ENCODE measurements at places on chromosomes 3 and 15.
A peak's percentile ranks its signal among the peaks of the same experiment; 100 is the strongest.

- no peak for DNase-seq
Observed at GRCh38 chr3:70096376-70097066, 97.0 kb downstream of the SAMMSON start.

- peak; percentile 65 for DNase-seq
Observed at GRCh38 chr15:40063563-40064011, 24.6 kb upstream of the SRP14 start.

DNA sequence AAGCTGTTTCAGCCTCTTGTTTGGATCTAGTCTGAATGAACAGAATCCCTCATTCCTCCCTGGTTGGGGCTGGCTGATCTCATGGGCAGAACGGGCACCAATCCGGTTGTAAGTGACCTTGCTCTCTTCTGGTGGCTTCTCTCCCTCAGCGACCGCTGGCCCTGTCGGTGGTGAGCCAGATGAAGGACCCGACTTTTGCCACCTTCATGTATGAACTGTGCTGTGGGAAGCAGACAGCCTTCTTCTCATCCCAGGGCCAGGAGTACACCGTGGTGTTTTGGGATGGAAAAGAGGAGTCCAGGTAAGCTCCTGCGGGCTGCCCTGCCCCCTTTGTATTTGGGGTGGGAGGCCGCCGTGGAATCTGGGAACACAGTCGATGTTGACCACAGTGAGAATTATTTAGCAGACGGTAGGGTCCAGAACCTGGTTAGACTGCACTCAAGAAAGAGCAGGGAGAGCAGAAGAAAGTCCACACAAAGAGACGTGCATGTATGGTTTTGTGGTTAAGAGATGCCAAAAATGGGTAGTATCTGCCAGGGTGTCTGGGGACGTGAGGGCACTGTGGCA lies 138.8 kb downstream of the LRRK1 start:
- DNase-seq, result no peak

DNA sequence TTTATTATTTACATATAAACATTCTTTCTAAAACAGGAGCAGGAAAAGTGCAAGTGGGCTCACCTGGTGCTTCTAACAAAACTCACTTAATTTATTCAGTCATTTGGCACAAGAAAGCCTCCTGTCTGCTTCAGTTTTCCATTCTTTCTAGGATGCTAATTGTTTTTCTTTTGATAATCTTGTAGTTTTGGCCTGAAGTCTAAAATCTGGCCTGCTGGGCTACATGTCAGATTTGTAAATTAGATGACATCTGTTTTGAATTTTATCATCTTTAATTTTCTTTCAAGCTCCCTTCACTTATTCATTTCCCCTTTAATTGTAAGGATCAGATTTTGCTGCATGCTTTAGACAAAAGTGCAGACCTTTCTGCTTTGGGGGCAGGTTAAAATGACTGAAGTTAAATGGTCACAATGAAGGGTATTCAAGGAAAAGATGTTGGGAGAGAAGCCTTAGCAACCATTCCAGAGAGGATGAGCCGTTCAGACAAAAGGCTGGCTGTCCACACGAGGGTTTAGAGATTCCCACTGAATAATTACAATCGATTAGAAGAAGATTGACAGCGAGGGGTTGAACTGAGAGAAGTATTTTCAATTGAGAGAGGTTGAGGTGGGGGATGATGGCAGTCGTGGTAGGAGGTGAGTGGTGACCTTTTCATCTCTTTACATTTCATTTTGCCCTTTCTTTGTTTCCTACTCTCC lies 59.9 kb upstream of the PTX3 start:
- DNase-seq, result peak; percentile 18

GRCh38 chr3:66019896-66020295 lies 18.8 kb downstream of the MAGI1 start:
- DNase-seq, result no peak

GRCh38 chr3:196585044-196585757 lies 16.7 kb downstream of the FBXO45 start:
- no peak for DNase-seq

- DNase-seq, result no peak
Observed at GRCh38 chr3:39137991-39138803, 15.2 kb downstream of the CSRNP1 start.

DNA sequence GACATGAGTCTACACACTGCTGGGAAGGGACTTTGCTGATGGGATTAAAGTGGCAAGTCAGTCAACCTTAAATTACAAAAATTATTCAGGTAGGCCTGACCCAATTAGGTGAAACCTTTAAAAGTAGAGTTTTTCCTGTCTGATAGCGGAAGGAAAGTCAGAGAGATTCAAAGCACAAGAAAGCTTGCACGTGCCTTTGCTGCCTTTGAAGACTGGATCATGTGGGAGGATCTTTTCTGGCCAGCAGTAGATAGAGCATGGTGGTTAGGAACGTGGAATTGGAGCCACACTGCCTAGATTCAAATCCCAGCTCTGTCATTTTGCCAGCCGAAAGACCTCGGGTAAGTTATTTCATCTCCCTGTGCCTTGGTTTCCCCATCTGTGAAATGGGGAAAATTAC lies 265.8 kb upstream of the PROK2 start:
- no peak for DNase-seq

- DNase-seq, result no peak
Observed at GRCh38 chr3:24197809-24198208, 252.7 kb downstream of the NR1D2 start.

DNA sequence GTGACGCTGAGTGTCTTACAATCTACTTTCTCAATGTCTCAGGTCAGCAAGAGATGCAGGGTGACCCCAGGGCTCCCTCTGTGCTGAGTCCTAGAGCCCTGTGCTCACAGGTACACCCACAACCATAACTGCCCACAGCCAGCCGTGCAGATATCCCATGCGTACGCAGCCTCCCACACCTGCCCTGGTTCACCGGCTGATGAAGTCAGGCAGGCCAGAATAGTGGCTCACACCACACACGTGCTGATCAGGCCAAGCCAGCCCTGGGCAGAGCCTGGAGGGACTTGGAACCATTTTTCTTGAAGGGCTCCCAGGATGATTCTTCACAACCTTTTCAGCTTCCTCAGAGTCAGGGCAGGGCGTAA lies 63.6 kb upstream of the RPL32 start:
- no peak for DNase-seq

DNA sequence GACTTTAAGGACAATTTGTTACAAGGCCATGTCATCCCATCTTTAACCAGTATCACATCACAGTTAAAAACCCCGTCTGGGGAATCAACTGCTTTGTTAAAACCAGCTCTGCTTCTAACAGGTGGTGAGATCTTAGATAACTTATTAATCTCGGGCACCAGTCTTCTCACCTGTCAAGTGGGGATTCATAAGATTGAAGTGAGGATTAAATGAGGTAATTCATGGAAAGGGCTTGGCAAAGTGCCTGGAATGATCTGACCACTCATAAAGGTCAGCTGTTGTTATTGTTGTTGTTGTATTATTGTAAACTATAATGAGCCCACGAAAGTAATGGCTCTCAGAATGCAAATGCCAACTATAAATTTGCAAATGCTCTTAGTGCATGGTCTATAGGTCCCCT lies 30.1 kb upstream of the SLC24A5 start:
- DNase-seq, result no peak

- no peak for DNase-seq
Observed at GRCh38 chr3:100760377-100760776, 51.1 kb downstream of the TFG start.

DNA sequence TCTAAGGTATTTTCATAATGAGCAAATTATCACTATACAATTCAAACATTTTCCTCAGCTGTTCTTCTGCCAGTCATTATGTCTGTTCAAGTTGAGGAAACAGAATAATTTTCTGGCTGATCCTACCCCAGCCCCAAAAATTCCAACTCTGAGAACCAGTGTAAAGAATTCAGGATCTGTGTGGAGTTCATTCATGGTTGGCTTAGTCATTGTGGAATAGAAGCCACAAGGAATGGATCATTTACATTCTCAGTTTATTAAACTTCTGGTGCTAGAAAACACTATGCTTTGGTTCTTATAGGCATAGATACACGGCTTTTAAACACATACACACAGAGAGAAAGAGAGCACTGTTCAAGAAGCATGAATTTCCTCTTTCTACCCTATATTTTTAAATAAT lies 134.6 kb downstream of the CMSS1 start:
- DNase-seq, result peak; percentile 56

GRCh38 chr3:157160658-157161424 lies 894 bp upstream of the CCNL1 start:
- DNase-seq, result peak; percentile 84

DNA sequence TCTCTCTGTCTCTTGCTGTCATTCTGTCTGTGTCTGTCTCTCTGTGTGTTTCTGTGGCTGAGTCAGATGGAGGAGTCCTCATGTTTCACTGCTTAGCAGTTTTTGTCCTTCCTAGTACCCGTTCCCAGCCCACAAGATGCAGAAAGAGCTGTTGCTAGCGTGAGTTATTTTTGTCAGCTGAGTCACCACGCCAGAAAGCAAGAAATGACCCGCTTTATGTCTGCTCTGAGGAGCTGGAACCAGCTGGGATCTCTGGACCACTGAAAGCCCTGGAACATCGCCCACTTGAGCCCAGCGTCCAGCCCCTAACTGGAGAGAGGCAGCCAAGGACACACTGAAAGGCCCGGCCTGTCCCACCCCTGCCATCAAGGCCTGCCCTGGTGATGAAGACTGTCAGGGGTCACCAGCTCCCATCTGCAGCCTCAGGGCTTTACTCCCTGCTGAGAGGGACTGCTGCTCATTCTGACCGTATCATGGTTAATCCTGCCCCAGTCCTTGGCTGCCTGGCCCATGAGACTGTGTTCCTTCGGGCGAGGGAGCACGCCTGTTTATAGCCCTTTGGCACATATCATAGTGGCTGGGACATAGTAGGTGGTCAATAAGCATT lies 101.7 kb upstream of the TPM1 start:
- DNase-seq, result peak; percentile 89

DNA sequence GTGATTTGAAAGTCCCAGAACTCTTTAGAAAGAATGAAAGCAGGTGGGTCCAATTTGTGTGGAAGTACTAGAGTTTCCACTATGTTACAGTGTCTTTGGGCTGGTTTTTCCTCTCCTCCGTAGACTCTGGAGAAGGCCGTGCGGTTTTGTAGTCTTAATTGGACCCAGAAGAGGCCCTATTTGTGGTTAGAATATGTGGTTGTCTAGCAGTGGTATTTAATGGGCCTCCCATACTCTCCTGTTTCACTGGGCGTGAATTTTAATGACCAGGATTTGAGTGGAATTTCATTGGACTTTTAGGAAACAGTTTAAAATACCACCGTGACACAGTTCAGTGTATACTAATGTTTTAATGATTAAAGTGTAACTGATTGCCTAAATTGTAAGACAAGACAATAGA lies 182.3 kb downstream of the BBX start:
- peak; percentile 9 for DNase-seq

DNA sequence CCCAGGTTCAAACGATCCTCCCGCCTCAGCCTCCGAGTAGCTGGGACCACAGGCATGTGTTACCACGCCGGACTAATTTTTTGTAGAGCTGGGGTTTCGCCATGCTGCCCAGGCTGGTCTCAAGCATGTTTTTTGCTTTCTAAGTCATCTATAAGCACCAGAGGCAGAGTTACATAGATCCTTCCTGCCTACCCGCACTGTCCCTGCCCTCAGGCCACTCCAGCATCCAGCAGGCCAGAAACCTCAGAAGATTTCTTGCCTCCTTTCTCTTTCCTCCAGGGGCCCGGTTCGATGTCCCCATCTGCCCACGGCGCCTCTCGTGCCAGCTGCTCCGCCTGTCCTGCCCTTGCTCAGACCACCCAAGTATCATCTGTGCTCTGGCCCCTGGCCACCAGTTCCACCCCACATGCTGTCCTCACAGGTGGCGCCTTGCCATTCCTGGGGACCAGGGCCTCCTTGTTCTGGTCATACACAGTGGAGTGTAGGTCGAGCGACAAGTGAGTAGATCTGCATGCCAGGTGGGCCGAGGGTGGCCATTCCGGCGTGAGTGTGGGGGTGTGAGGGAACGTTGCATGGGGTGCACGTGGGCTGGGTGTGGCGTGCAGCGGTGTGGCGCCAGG lies 27.3 kb downstream of the KLHDC8B start:
- no peak for DNase-seq

- DNase-seq, result no peak
Observed at GRCh38 chr3:139758654-139759291, 81.0 kb upstream of the NMNAT3 start.

All from GM03348 (cell line).